NCI-H510A treated with DMSO at 0.1 percent for 48 hours (cell line): ENCODE measurements at places on chromosomes 6 and 20.

DNA sequence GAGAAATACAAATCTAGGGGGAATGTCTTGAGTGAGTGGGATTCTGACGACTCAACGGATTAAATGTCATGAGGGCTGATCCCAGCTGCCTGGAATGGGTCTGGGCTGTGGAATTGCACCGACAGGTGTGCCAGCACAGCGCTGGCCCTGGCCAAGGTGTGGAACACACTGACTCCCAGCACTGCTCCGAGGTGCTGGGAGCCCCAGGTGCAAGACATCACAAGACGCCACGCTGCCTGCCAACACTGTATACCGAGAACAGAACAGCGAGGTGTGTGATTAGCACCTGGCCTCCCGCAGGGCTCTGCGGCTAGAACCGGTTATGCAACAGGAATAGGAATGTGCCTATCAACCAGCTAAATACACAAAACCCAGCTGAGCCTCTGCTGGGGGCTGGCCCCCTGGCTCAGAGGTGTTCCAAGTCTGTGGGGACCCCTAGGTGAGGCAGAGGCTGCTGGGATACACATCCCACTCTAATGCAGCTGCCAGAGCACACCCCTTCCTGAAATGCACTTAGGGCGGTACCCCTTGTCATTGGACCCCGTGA lies 24.8 kb upstream of the APMAP start:
- peak; percentile 99 for DNase-seq

DNA sequence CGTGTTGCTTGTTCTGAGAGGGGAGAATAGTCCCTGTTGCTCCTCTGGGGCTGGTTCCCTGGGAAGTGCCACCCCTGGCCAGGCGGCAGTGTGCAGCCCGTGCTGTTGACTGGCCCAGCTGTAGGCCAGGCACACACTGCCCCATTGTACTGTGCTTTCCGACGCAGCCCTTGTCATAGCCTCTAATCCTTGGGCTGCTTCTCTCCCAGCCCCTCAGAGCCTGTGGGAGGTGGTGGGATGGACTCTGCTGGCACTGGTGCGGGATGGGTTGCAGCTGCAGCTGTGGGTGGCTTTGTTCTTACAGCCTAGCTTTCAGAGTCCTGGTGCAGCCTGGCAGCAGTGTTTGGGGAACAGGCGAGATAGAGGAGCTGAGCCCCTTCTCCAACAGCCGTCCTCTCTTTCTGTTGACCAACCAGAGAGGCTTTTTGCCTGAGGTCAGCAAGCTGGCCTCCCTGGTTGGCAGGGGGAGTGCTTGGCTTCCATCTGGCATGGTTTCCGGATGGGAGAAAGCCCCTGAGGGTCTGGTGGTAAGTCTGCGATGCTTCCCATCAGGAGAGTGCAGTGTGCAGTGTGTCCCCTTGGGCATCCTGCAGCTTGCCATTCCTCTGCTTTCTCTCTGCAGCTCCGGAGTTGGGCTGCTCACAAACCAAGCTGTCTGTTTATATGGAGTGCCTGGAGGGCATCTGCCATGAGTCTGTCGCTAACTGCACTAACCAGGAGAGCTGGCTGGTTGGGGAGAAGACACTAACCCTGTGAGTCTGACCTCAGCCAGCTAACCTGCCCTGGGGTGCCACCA lies 12.1 kb downstream of the TJAP1 start:
- DNase-seq: no peak

DNA sequence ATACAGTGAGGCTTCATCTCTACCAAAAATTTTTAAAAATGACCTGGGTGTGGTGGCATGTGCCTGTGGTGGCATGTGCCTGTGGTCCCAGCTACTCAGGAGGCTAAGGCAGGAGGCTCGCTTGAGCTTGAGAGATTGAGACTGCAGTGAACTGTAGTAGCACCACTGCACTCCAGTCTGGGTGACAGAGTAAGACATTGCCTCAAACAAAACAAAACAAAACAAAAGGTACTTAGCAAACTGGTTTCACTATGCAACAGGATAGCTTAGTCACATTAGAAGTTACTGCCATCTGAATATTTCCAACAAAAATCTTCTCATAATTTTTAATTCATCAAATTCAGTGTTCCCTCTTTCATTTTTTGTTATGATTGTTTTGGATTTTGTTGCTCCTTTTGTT lies 137.9 kb downstream of the QRSL1 start:
- no peak for DNase-seq

DNA sequence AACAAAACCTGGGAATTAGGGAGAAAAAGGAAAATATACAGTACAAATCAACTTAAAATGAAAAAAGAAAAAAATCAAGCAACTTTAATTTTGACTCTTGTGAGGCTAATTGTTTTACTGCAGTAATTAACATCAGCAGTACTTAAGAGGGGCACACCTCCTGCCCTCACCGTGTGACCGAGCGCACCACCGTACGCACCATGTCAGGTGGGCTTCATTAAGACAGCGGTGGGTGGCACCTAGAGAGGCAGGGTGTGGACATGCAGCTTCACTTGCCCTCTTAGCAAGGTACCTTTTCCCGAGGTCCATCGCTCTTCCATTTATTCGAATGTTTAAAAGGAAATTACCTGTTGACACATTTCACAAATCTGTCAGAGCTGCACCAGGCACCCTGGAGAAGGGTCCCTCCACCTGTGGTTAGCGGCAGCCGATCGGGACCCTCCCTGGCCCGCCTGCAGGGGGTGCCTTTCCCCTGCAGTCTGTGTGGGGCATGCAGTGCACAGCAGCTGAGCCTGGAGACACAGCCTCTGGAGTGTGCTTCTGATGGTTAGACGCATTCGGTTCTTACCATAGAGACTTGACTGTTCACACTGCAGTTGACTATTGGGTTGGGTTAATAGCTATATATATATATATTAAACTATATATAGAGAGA lies 184.1 kb downstream of the TMEM242 start:
- no peak for DNase-seq

- no peak for DNase-seq
Measured at GRCh38 chr6:87670707-87671106, 31.3 kb downstream of the AKIRIN2 start.

GRCh38 chr6:130675072-130675471 lies 152.1 kb upstream of the SMLR1 start:
- no peak for DNase-seq

DNA sequence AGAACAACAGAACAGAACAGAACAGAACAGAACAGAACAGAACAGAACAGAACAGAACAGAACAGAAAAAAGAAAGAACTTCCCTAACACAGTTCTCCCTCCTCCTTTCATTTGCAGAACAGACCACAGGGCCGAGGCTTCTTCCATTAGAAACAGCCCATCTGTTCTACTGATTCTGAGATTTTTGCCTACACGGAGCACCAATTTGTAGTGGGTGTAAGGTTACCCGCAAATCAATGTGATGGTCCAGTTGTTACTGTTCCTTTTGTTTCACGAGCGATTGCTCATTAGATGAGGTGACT lies 734 bp upstream of the OGFRL1 start:
- DNase-seq: no peak
